ENCODE measurements at places on chromosomes 6 and 20.

GRCh38 chr6:166595061-166595780 lies 8.7 kb upstream of the RAMACL start:
- no peak for DNase-seq

DNA sequence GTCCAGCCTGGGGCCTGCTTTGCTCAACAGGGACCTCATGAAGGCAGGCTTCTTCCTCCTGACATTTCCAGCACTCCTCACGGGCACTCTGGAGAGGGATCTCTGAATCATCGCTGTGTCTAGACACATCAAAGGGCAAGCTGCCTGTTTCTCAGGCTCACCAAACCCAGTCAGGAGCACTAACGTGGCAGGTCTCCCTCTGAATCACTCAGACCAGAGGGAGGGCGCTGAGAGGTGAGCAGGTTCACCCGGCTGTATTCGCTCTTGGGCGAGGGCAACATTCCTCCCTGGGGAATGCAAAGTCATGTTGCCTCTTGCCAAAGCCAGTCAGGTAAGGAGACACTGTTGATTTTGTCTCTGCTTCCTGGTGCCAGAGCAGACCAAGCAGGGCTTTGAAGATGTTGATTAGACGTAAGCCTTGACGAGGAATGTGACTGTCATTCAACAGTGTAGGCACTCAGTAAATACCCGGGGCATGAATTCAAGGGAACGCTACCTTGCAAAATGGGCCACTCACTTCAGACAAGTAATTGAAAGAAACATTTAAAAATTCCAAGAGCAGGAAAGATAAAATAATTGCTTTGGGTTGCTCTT lies 50.1 kb downstream of the CYP24A1 start:
- DNase-seq, result no peak

DNA sequence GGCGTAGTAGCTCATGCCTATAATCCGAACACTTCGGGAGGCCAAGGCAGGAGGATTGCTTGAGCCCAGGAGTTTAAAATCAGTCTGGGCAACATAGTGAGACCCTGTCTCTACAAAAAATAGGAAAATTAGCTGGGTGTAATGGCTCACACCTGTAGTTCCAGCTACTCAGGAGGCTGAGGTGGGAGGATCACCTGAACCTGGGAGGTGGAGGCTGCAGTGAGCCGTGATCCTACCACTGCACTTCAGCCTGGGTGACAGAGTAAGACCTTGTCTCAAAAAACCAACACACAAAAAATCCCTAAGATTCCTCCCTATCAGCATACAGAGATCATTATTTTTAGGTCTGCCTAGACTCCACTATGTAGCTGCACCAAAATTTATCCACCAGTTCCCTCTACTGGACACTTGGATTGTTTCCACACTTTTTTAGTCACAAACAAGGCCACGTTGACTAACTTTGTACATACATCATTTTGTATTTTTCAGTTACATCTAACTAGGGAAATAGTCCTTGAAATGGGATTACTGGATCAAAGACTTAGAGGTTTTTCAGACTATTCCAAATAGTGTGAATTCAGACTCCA lies 3.6 kb upstream of the PHF1 start:
- no peak for DNase-seq

DNA sequence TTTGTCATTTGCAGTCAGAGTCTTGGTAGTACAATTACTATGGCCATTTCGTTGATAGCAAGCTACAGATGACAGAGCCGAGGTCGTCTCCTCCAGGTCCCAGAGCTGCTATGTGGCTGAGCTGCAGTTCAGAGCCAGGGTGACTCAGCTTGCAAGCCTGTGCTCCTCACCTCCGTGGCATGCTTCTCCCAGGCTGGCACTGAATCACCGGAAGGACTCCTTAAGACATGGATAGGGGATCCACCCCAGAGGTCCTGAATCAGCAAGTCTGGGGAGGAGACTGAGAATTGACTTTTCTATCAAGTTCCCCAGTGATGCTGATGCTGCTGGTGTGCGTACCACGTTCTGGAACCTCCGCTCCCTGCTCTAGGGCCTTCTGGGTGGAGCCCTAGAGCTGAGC lies 291.2 kb downstream of the CDH26 start:
- DNase-seq, result no peak

DNA sequence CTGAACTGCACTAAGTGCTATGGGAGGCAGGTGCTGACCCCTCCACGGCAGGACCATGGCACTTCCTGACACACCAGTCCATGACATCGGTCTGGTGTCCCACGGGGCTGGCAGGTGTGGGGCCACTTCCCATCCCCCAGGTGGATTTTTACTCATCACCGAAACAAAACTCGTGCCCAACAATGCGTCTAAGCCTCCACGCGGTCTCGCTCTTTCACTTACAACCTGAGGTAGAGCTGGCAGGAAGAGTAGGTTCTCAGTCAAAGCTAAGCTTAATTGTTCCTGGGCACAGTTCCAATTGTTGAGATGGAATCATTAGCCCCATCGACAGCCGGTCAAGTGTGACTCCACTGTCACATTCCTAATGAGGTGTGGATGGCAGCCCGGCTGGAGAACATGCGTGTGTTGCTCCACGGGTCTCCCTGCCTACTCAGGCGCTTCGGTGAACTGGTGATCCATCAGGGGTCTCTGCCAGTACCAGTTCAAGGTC lies 125.7 kb downstream of the SLC23A2 start:
- no peak for DNase-seq

- no peak for DNase-seq
These were observed 31.6 kb downstream of the E2F3 start for GRCh38 chr6:20433321-20433720.

GRCh38 chr6:12595161-12595811 lies 121.3 kb upstream of the PHACTR1 start:
- no peak for DNase-seq

DNA sequence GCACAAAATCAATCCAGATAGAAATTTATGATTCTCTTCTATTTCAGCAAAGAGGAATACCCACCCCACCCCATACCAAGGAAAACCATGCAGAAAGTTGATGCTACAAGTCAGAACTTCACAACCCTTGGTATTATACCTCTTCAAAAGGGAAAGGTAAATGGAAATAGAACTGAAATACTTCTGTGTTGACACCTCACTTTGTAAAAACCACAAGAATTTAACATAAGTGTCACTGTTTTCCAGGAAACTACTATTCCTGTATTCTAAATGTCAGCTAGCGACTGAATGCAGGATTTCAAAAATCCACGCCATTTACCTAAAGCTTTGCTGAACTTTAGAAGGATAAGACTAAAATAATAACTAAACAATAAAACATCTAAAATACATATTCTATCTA lies 3.6 kb downstream of the CPNE1 start:
- DNase-seq, result no peak

GRCh38 chr6:17505062-17505476 lies 95.0 kb upstream of the FAM8A1 start:
- DNase-seq, result no peak

GRCh38 chr6:6696867-6697531 lies 108.5 kb downstream of the LY86 start:
- DNase-seq, result no peak

GRCh38 chr20:43563429-43563828 lies 4.6 kb downstream of the SGK2 start:
- DNase-seq, result no peak

DNA sequence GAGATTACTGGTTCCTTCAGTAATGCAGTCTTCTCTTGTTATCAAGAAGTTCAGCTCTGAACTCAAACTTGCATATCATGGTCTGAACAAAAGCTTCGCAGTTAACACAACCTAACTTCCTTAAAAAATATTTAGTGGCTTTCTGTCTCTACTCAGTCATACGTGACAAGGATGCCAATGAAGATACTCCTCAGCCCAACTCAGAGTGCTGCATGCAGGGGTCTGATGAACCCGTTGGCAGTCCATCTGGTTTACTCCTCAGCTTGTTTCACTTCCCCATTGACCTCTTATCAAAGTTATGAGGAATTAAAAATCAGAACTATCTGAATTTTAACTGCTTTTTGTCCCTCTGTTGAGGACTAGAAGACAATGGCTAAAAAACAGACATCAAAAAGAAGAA lies 56.6 kb upstream of the RIN2 start:
- no peak for DNase-seq

DNA sequence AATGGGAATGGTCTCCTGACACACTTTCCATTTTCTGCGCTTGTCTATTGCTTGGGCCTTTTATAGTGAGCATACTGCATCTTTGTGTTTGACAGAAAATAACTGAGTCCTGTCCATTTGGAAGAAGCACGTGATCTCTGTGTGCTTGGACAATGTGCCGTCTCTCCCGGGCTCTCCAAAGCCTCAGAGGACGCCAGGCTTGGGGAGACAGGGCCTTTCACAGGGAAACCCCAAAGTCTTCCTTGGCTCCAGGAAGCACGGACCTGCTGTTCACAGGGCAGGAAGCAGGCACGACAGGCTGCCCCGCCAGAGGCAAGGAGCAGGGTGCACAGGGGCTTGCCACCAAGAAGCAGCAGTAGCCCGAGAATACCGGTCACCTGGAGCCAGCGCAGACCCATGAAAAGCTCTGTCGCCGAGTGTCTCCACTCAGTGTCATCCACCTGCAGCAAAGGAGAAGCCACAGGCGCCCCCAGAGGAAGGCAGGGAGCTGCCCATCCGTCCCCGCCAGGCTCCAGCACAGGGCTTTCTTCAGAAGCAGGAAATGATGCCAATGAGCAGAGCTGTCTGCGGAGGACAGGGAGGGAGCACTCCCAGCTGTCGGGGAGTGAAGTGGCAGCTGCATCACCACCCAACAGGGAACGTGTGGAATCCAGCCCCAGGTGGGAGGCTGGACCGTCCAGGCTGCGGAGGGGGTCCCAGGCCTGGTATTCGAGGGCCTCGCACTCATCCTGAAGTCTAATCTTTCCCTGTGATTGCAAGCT lies 135.1 kb downstream of the AGPAT4 start:
- DNase-seq, result no peak

DNA sequence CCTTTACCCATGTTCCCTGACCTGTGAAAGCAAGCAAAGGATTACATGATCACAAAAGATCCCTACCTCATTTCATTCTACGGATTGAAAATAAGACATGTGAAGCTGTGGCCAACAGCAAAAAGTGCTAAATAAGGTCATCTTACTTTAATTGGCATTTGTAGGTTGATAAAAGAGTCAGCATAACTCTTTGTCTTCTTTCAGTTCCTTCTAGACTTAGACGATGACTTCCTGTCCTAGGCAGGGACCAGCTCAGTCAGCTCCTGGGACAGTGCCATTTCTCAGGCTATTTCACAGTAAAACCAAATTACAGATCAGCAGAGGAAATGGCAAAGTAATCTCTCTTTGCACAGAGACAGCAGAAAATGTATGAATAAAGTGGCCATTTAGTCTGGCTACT lies 480.7 kb downstream of the RFPL4B start:
- DNase-seq, result no peak

GRCh38 chr6:39188098-39188450 lies 41.2 kb downstream of the KCNK5 start:
- DNase-seq, result no peak

DNA sequence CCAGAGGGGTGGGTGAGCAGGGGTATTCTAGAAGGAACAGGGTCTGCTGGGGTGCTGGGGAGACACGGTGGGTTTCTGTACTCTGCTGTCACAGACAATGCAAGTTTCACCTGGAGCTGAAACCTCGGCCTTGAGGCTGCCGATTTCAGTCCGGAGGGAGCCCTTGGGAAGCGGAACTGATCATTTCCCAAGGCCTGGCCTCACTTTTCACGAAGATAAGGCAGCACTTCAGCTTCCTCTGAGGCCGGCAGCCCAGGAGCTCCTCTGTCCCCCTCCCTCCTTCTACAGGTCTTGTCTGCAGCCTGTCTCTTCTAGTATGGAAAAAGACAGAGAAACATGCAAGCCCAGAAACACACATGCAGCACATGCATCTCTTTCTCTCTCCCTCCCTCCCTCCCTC lies 242.1 kb downstream of the CDC5L start:
- DNase-seq, result no peak

DNA sequence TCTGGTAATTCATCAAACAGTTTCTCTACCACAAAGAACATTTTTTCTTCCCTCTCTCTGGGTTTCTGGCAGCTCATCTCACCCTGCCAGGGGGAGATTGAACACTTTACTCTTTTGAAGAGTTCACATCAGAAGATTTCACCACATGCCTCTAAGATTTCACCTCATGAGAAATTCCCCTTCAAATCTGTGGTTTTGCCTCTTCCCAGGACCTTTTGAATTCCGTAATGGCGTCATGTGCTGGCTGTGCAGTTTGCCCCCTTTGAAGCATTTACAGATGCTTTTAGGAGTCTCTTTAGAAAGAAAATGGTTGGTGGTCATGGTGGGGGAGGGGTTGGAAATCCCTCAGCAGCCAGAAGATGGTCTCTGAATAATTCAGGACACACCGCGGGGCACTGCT lies 486.1 kb downstream of the QKI start:
- DNase-seq, result no peak

Measured in anterior cingulate cortex (tissue), 58 donors.